ENCODE measurements at places on chromosomes 7 and 10. TPM values are rescaled to one million over a fixed set of nuclear protein-coding genes. Genes with fewer than 3 reads are reported as not detected.

Gene MUC3A
- total RNA-seq = not detected

GRCh38 chr10:655184-655583 is 34.3 kb downstream of the DIP2C start:
- no peaks in the 10 kb centered on the region for H3K27me3 ChIP-seq
- H3K4me3 ChIP-seq = no peak overlapping the region
- H3K27ac ChIP-seq = no peak overlapping the region
- no peak for DNase-seq
- H3K36me3 ChIP-seq = no peaks in the 10 kb centered on the region

GRCh38 chr10:99708428-99709012 is 23.4 kb downstream of the COX15 start:
- H3K4me3 ChIP-seq = no peak overlapping the region
- H3K27me3 ChIP-seq = no peaks in the 10 kb centered on the region
- peak overlapping the region; percentile 73 for H3K27ac ChIP-seq
- no peaks in the 10 kb centered on the region for H3K36me3 ChIP-seq

- H3K4me3 ChIP-seq = no peak overlapping the region
- H3K36me3 ChIP-seq = no peaks in the 10 kb centered on the region
- no peak overlapping the region for H3K27ac ChIP-seq
- no peaks in the 10 kb centered on the region for H3K4me1 ChIP-seq
Observed at GRCh38 chr7:127619681-127620405, 1.9 kb upstream of the PAX4 start.

Gene GJD4
- total RNA-seq = not detected

Measured in uterus (tissue), 4 donors.